Putamen (tissue), 1 donor: ENCODE measurements at places on chromosomes 12 and 14.
A peak's percentile ranks its signal among the peaks of the same experiment; 100 is the strongest.

- DNase-seq = no peak
Measured at GRCh38 chr12:132310181-132311040, 19.0 kb downstream of the GALNT9 start.

- no peak for DNase-seq
Measured at GRCh38 chr14:89531661-89532335, 114.8 kb upstream of the FOXN3 start.

DNA sequence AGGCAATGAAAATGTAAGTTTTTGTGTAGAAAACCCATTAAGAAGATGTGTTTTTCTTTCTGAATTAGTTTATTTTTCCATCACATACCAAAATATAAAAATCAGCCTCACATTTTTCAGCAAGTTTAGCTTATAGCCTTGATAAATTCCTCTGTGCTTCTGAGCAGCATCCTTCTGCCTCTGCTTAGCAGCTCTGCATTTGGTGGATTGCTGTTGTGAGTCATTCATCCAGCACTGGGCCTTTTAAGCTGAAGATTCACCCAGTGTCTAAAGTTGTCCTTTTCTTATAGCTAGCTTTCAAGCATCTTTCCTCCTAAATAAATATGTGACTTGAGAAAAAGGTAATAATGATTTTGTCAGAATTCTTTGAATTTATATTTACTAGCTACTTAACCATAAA, 206.1 kb downstream of the PCNX1 start:
- no peak for DNase-seq

GRCh38 chr12:57086493-57087009, 2.4 kb upstream of the NAB2 start:
- DNase-seq = peak; percentile 81

- no peak for DNase-seq
Measured at GRCh38 chr12:3003357-3003992, 44.3 kb downstream of the TEAD4 start.

DNA sequence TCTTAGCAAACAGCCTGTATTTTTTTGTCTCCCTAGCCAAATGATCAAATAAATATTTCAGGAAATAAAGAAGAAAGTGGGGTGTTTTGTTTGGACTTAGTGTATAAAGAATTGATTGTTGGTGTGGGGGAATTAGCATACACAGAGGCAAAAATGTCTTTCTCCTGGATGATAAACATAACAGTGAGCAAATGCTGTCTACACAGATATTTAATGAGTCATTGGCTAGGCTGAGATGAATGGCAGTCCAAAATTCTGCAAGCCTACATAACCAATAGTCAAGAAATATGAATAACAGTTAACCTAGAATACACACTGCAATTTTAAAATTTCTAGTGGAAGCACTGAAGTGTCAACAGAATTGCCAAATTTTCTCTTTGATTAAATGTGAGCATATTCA, 35.8 kb downstream of the MYF5 start:
- no peak for DNase-seq

DNA sequence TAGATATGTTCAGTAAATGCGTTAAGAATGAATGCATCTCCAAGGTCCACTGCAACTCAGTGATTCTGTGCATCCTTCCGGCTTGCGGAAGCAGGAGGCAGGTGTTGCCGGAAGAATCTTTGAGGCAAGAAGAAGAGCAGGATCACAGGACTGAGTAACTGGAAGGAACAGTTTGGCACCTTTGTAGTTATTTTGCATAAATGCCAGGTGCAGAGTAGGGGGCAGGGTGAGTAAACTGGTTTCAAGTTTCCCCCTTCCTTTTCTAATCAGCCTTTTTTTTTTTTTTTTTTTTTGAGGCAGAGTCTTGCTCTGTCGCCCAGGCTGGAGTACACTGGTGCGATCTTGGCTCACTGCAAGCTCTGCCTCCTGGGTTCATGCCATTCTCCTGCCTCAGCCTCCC, 22.3 kb downstream of the DYRK4 start:
- no peak for DNase-seq

- no peak for DNase-seq
Measured at GRCh38 chr12:109951751-109952150, 44.4 kb downstream of the GIT2 start.

GRCh38 chr14:67357186-67357968, 2.2 kb downstream of the ATP6V1D start:
- no peak for DNase-seq

GRCh38 chr12:93813186-93813585, 136.0 kb downstream of the CRADD start:
- no peak for DNase-seq

GRCh38 chr12:122749569-122750332, 2.9 kb upstream of the DENR start:
- no peak for DNase-seq

- peak; percentile 2 for DNase-seq
Measured at GRCh38 chr14:41718477-41719166, 111.9 kb downstream of the LRFN5 start.

DNA sequence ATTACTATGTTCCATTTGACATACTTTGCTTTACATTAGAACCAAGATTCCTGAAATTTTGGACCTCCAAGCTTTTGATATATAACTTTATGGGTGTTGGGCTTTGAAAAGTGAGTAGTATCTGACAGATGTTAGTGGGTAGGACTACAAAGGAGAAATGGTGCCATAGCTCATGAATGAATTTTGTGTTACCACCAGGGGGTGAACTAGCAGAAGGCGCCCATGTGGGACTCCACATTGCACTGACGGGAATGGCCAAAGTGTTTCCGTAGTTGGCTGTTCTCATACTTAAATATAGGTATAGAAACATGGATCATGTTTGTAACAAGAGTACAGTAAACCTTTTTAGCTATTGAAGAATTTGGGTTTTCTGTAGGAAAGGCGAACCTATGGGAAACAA, 337.5 kb downstream of the FLRT2 start:
- no peak for DNase-seq

DNA sequence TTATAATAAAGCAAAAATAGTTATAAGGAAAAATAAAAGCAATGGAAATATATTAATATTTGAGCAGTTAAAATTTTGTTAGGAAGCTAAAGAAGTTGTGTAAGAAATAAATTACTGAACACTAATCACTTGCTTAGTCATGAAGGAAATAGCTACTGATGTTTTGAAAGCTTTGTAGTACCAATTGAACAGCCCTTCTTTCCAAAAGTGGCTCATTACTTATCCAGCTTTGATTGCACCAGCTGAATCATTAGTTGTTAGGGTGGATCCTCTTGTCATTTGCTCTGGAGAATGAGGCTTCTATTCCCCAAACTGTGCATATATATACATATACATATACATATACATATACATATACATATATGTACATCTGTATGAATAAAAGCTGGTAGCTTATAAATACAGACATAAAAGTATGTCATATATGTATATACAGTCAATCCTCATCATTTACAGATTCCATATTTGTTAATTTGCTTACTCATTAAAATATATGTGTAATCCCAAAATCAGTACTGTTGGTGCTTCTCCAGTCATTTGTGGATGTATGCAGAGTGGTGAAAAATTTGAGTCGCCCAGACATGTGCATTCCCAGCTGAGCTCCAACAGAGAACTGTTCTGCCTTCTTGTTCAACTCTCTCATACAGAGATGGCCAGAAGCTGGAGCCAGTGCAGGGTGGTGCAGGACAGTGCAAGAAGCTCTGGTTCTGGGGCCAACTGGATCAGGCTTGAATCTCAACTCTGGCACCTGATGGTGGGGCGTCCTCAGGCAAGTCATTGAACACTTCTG, 214.1 kb downstream of the RPAP3 start:
- DNase-seq = no peak

- no peak for DNase-seq
Measured at GRCh38 chr14:94058128-94058673, 22.8 kb downstream of the DDX24 start.

DNA sequence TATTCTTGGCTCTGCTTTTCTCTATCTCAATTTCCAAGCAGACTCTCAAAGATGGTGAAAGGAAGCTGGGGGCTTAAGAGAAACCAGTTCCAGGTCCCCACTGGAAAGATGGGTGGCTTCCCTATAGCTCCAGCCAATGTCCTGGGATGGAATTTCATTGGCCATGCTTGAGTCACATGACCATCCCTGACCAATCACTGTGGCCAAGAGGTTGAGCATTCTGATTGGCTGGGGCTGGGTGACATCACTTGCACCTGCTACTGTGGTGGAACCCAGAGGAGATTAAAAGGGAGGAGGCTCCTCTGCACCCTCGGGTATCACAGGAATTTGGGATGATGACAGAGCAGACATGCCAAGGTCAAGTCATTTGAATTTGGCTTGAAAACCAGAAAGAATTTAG, 436.5 kb downstream of the TMEM132D start:
- DNase-seq = no peak

DNA sequence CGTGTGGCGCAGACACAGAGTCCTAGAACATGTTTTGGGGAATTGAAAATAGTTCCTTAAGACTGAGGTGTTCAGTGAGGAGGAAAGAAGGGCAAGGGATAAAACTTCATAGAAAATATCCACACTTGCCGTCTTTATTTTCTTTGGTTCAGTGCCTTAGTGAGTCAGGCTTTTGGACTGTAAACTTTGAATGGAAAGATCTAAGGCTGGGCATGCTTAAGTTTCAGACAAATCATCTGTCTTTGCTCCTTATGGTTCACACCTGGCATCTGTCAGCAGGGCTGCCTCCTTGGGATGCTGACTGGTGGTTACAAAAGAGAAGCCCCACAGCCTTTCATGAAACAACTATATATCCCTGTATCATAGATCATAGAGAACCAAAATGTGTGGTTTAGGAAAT, 136.3 kb upstream of the PRICKLE1 start:
- no peak for DNase-seq

GRCh38 chr14:77032491-77032843, 4.0 kb upstream of the IRF2BPL start:
- no peak for DNase-seq

DNA sequence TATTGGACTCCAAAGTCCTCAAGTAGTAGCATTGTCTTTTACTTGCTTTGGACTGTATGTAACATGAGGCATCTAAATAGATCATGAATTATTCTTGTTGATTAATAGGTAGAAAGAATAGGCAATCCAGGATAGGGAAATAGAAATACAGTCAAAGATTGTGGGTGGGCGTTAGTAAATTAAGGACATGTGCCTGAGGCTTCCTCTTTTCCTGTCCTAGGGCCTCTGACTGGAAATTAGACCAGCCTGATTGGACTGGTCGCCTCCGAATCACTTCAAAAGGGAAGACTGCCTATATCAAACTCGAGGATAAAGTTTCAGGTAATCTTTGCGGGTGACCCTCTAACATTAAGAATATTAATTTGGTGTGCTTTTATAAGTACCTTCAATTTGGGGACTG, 7.6 kb downstream of the NECAP1 start:
- DNase-seq = no peak

DNA sequence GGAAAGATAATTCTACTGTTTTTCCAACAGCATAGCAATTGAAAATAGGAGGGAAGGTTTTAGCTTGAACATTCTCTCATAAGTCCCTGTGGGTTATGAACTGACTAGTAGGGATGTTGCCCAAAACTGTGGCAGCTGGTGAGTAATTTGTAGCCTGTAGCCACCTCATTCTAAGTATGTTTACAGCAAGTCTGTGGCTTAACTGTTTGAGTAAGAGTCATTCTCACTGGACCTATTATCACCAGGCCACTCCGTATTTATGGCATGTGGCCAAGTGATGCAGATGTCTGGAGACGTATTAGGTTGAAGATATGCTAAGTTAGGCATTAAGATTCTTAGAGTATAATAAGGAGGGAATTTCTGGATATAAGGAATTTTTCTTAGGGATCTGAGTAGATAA, 458.3 kb downstream of the ETNK1 start:
- DNase-seq = no peak

- no peak for DNase-seq
Measured at GRCh38 chr12:82848845-82849244, 162.1 kb downstream of the TMTC2 start.

DNA sequence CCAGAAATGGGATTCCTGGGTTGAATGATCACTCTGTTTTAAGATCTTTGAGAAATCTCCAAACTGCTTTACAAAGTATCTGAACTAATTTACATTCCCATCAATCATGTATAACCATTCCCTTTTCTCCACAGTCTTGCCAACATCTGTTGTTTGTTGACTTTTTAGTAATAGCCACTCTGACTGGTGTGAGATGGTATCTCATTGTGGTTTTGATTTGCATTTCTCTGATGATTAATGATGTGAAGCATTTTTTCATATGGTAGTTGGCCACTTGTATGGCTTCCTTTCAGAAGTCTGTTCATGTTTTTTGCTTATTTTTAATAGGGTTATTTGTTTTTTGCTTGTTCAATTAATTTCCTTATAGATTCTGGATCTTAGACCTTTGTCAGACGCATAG, 211.8 kb upstream of the AVPR1A start:
- DNase-seq = no peak
